G401 (cell line): ENCODE measurements at places on chromosomes 5 and 9.

DNA sequence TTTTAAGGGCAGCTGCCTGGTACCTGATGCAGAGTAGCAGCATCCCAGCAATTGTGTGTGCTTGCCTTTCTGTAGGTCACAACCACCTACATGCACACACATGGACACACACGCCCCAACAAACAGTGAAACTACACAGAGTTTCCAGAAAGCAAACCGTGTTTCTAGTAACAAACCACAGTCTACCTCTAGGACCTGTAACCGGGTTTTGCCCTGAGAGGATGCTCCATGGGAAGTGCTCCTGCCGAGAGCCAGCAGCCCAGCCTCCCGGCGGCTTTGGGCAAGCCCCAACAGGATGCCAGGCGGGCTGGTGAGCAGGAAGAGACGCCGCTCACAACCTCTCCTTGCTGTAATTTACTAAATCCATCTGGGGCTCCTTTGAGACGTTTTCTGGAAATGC is 4.1 kb upstream of the TCF7 start:
- DNase-seq, result no peak

DNA sequence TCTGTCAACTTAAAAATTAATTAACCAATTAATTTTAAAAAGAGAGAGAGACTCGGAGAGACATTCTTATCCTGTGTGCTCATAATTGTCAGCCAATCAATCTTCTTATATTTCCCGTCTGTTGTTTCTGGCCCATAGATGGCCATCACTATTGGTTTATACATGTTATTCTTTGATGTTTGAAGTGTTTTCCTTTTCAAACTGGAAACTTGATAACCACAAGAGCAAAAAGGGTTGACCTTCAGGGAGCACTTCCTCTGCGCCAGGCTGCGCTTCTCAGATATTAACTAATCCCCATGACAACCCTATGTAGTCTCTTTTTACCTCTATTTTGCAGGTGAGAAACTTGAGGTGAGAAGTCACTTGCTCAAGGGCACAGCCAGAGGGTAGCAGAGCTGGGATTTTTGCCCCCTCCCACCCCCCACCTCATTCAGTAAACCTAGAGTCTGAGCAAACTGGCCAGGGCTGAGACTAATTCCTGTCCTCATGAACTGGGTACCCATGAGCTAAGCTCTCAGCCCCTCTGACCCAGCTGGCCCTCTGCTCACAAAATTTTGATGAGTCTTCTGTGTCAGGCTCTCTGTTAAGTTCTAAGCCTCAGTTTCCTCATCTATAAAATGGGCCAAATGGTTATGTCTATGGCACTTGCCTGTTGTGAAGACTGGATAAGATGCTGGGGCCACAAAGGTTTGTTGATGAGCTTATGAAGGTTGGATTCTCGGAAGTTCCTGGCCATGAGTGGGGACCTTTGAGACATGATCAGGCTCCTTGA is 86.0 kb upstream of the SH3PXD2B start:
- DNase-seq, result no peak

- DNase-seq, result peak; percentile 10
These were observed 58.3 kb upstream of the MOCS2 start for GRCh38 chr5:53167836-53168235.

GRCh38 chr5:50794812-50795211 is 128.4 kb downstream of the PARP8 start:
- no peak for DNase-seq
